ENCODE measurements at places on chromosomes 2 and 18. TPM values are rescaled to one million over a fixed set of nuclear protein-coding genes. Genes with fewer than 3 reads are reported as not detected.
A peak's percentile ranks its signal among the peaks of the same experiment; 100 is the strongest.

FLACC1 gene
- 2.0 TPM for total RNA-seq

PPP1R7 gene
- 43.6 TPM for total RNA-seq

SULT1C2 gene
- total RNA-seq: not detected

MARCHF4 gene
- total RNA-seq: not detected

ELOA2 gene
- not detected for total RNA-seq

CCDC102B gene
- not detected for total RNA-seq

DNA sequence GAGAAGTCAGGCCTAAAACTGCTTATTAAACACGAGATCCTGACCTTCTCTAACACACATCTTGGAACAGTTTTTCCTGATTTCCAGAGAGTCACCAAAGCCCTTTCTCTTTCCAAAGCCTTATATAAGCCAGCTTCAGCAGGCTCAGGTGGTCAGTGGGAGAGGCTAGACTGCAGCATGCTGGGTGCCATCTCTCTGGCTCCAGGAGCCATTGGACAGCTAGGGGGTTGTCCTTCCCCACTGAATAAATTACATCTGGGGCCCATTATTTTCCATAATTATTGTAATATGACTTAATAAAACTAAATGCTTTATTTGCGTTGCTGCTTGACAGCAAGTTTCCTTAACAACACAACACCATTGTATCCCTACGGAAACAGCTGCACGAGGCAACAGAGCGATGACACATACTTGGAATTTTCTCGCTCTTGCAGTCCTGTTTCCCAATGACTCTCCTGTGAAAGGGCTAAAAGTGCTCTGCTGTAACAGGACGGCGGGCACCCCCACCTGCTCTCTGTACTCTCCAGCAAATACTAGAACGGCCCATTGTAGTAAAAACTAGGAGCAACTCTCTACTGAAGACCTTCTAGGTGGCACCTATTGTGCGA, 160.6 kb downstream of the RNF144A start:
- H3K27me3 ChIP-seq: no peaks in the 10 kb centered on the region
- DNase-seq: no peak
- H3K36me3 ChIP-seq: no peaks in the 10 kb centered on the region

GRCh38 chr2:41900101-41900577, 147.7 kb upstream of the PKDCC start:
- H3K4me1 ChIP-seq: no peaks in the 10 kb centered on the region
- H3K36me3 ChIP-seq: no peaks in the 10 kb centered on the region
- no peaks in the 10 kb centered on the region for H3K27me3 ChIP-seq
- no peak for DNase-seq
- H3K27ac ChIP-seq: no peak overlapping the region
- no peak overlapping the region for H3K4me3 ChIP-seq

- no peak overlapping the region for H3K27ac ChIP-seq
- H3K36me3 ChIP-seq: no peaks in the 10 kb centered on the region
- H3K27me3 ChIP-seq: no peaks in the 10 kb centered on the region
- H3K4me1 ChIP-seq: no peaks in the 10 kb centered on the region
- DNase-seq: no peak
- no peak overlapping the region for H3K4me3 ChIP-seq
These were observed 47.3 kb upstream of the SNTG2 start for GRCh38 chr2:903223-903900.

- H3K27me3 ChIP-seq: peaks cover 18% of the 10 kb centered on the region
- no peaks in the 10 kb centered on the region for H3K4me1 ChIP-seq
- peak overlapping the region; percentile 53 for H3K4me3 ChIP-seq
- no peak overlapping the region for H3K27ac ChIP-seq
- no peaks in the 10 kb centered on the region for H3K36me3 ChIP-seq
These were observed 589 bp upstream of the SGPP2 start for GRCh38 chr2:222423632-222424275.

GRCh38 chr2:227942965-227943364, 71.5 kb downstream of the DAW1 start:
- H3K27me3 ChIP-seq: no peaks in the 10 kb centered on the region
- no peak for DNase-seq
- H3K4me1 ChIP-seq: no peaks in the 10 kb centered on the region
- no peak overlapping the region for H3K27ac ChIP-seq

- no peak overlapping the region for H3K27ac ChIP-seq
- no peaks in the 10 kb centered on the region for H3K36me3 ChIP-seq
- no peak overlapping the region for H3K4me3 ChIP-seq
These were observed 8.1 kb upstream of the MTX2 start for GRCh38 chr2:176261136-176261535.

- no peak overlapping the region for H3K4me3 ChIP-seq
- no peak overlapping the region for H3K27ac ChIP-seq
- no peaks in the 10 kb centered on the region for H3K4me1 ChIP-seq
These were observed 78.7 kb downstream of the DGKD start for GRCh38 chr2:233433029-233433428.

Measured in uterus (tissue), 4 donors.